ENCODE measurements at places on chromosomes 2 and 18.
A peak's percentile ranks its signal among the peaks of the same experiment; 100 is the strongest.

GRCh38 chr2:29255004-29255403 lies 139.8 kb downstream of the CLIP4 start:
- DNase-seq: no peak

DNA sequence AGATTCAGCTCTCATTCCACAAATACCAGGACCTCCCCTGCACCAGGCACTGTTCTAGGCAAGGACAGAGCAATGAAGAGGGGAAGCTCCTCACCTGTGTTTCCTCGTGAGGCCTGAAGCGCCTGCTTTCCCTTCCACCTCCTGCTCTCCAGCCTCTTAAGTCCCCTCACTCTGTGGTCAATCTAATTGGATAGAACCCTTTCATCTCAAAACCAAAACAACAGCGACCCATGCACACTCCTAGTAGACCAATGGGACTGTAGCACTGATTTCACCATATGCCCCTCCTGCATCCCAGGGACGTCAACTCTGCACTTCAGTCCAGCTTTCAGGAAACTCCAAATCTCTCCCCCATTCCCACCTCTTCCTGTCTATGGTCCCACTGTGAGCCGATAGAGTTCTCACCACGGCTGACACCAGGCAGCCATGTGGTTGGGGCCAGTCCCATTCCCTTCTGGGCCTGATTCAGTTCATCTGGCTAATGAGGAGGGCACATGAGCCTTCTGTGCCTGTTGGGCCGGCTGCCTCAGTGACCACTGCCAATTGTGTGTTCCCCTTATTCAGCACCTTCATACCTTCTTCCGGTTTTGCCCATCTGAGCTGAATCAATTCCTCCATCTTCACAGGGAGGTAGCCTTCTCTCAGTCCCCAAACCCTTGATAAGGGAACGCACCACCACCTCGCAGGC lies 33.3 kb upstream of the MAT2A start:
- DNase-seq: no peak

GRCh38 chr2:121386707-121387106 lies 101.7 kb upstream of the TFCP2L1 start:
- DNase-seq: no peak

- DNase-seq: no peak
Measured at GRCh38 chr2:65876114-65876513, 443.7 kb upstream of the SPRED2 start.

DNA sequence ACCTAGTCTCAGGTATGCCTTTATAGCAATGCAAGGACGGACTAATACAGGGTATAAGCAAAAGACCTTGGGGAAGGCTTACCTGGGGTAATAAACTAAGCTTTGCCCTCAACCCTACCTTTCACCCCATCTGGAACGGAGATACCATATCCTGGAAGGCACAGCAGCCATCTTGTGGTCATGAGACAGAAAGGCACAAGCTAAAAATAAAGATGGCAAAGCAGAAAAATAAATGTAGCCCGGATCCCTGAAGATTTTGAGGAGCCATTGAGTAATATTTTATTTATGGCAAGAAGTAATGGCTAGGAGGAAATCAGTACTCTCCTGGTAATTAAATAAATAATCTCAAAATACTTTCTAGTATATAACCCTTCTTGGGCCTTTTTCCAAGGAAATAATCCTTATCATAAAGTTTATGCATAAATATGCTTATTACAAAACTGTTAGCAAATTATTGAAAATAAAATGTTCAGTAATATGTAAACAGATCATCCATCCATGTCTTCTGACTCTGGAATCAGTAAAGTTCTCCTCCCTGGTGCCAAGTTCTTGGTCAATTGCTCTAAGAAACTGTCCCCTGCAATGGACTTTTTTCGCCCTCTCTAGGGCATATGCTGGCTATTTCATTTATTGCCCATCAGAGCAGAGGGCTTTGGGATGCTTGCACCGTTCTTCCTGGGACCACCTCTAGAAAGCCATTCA lies 198.7 kb downstream of the SPP2 start:
- no peak for DNase-seq

DNA sequence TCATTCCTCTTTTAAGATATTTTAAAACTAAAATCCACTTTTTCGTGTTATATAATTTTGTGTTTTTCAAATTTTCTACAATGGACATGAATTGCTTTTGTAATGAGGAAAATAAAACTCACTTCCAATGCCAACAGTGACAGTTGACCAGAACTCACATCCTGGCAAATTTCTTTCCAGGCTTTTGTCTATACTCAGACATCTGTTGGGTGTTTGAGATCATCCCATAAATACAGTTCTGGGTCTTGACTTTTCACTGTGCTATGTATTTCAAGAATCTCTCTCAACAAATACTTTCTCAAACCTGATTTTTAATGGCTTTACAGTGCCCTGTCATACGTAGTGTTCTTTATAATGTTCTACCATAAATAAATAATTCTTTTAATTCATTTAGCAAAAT lies 57.6 kb downstream of the RPL37A start:
- no peak for DNase-seq

GRCh38 chr18:58405107-58405898 lies 223.6 kb downstream of the ALPK2 start:
- DNase-seq: no peak

GRCh38 chr2:207640160-207640559 lies 15.0 kb upstream of the METTL21A start:
- no peak for DNase-seq

DNA sequence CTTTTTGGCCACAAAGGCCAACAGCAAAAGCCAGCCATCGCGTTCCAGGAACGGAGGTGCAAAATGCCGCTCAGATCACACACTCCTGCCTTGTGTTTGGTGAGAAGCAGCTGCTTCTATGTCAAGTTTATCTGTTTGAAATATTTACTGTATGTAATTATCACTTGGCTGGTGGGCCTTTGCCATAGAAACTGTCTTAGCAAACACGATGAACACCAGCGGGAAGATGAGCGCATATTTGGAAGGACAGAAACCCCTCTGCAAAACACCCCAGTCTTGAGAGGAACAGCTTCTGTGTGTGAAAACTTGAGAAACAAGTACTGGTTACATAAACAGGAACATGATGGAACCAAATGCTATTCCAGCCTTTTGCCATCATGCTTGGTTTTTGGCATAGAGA lies 59.7 kb downstream of the SCG2 start:
- no peak for DNase-seq

DNA sequence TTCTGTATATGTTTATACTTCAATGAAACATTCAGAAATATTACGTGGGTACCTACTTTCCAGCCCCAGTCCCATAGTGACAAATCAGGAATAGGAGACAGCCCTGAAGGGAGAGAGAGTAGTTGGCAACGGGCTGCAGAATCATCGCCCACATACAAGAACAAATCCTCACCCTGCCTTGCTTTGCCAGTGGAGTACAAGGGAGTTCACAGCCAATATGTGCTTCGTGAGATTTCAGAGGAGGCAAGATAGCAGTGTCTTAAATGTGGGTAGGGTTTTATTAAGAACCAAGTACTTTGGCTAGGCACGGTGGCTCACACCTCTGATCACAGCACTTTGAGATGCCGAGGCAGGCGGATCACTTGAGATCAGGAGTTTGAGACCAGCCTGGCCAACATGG lies 40.3 kb upstream of the PKDCC start:
- DNase-seq: no peak

DNA sequence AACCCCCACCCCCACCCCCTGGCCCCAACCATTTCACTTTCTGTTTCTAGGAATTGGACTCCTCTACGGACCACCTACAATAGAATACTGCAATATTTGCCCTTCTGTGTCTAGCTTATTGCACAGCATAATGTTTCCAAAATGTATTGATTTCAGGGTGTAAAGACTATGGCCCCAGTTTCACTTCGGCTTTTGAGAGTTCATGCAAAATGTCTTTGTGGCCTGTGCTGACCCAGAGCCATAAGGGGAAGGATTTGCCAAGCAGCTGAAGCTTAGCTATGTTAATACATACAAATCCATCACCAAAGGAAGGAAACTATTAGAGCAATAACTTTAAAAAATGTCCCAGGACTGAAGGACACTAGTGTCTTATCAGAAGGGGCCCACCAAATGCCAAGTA lies 11.2 kb upstream of the ATP9B start:
- peak; percentile 47 for DNase-seq

DNA sequence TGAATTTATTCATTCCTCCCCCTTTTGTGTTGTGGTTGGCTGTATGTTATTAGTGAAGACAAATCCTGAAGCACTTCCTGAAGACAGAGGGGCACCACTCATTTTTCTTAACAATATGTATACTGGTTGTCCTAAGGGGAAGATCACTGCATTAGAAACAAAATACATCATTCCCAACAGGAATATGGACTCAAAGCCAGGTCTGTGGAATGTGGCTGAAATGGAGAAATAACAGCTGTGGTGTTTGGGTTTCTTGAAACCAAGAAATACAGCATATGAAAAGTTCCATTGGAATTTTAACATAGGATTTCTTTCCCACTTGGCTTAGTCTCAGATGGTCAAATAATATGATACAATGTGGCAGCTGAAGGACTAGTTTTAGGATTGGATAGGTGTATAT lies 267.6 kb downstream of the KCNE4 start:
- no peak for DNase-seq

GRCh38 chr2:8506746-8507145 lies 175.1 kb upstream of the ID2 start:
- no peak for DNase-seq

DNA sequence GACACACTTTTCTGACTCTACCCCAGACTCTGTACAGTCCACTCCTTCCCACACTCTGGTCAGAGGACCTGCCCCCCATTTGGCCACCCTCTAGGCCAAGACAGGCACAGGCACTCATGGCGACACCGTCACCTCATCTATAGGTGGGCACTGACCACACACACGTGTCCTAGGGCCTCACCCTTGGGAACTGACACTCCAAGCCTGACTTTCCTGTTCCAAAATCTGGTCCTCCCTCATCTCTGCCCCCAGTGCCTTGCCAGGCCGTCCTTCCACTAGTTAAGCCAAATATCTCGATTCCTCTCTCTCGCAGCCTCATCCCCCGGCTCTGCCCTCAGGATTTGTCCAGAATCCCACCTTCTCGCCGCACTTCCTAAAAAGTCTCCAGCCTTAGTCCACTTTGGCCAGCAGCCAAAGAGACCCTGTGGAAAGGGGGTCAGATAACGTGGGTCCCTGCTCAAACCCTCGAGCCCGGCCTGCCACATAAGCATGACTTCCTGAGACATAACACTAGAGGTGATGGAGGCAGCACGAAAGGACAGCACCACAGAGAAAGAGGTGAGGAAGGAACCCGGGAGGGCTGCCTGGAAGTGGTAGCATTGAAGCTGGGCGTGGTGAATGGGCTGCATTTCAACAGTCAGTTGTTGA lies 105.8 kb upstream of the OTOS start:
- DNase-seq: no peak

- DNase-seq: no peak
Measured at GRCh38 chr2:10377747-10378085, 70.4 kb downstream of the ODC1 start.

DNA sequence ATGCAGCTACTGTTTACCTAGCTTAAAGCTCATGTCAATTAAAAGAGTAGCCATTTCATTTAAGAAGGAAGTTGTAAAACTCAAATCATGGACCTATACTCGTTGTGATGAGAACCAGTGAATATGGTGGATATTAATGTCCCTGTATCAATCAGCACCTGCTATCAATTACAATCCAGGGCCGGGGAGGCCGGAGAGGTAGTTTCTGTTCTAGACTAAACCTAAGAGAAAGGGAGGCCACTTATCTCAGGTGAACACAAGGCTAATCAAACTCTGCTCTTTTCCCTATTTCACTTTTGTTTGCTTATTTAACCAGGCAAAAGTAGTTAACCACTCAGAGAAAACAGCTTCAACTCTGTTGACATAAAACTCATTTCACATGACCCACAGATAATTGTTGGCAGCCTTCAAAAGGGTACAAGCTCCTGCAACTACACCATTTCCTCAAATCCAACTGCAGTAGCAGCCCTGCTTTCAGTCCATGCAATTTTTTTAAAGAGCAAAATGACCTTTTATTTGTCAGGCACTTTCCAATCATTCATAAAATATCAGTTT lies 27.8 kb upstream of the SLC9A2 start:
- no peak for DNase-seq

- DNase-seq: no peak
Measured at GRCh38 chr18:7684357-7684756, 117.2 kb downstream of the PTPRM start.

GRCh38 chr18:61676773-61677434 lies 215.9 kb downstream of the RNF152 start:
- no peak for DNase-seq

DNA sequence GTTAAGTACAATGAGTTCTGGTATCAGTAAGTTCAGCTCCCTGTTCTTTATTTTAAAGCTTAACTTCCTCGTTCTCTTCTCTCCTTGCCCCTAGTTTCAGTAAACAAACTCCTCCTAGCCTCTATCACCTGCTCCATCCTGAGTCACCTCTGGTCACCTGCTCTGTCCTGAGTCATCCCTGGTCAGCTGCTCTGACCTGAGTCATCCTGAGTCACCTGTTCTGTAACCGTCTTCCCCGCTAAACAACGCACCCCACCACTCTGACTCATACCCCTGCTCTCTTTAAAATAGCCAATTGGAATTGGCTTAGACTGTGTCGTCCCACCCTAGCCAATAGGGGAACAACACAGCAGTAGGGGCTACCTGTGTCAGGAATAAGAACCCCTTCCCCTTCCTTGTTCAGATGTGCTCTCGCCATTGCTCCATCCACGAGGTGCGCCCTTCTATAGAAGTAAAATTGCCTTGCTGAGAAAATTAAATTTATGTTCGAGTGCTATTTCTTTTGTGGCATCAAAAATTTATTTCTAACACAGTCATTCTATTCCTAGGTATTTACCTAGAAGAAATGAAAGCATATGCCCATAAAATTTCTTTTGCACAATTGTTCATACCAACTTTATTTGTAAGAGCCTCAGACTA lies 24.9 kb upstream of the RMND5A start:
- no peak for DNase-seq

- DNase-seq: peak; percentile 82
Measured at GRCh38 chr2:22893761-22894517, 491.0 kb upstream of the KLHL29 start.

DNA sequence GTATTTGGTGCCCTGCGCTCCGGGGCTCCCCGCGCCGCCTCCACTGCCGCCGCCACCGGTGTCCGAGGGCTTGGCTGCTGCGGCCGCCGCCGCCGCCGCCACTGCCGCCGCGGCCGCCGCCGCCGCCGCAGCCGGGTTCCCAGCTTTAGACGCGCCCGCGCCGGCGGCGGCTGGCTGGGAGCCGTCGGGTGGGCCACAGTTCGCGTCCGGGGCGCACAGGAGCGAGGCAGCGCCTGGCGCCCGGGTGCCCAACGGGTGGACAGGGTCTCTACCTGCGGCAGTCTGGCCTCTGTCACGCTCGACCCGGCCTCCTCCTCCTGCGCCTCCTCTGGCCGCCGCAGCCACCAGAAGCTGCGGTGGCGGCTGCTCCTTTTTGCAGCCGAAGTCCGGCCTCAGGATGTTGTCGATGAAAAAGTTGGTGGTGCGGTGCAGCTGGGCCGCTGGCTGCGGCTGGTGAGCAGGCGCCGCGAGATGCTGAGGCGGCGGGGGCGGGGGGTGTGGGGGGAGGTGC lies 951 bp downstream of the EN1 start:
- DNase-seq: no peak

Measured in WERI-Rb-1 (cell line).